ENCODE measurements at places on chromosomes 7 and 10.

GRCh38 chr7:139284252-139284896 lies 53.3 kb downstream of the UBN2 start:
- DNase-seq, result no peak

GRCh38 chr10:133388236-133388972 lies 5.6 kb upstream of the MTG1 start:
- no peak for DNase-seq

- no peak for DNase-seq
Measured at GRCh38 chr10:106938513-106938912, 226.0 kb downstream of the SORCS1 start.

DNA sequence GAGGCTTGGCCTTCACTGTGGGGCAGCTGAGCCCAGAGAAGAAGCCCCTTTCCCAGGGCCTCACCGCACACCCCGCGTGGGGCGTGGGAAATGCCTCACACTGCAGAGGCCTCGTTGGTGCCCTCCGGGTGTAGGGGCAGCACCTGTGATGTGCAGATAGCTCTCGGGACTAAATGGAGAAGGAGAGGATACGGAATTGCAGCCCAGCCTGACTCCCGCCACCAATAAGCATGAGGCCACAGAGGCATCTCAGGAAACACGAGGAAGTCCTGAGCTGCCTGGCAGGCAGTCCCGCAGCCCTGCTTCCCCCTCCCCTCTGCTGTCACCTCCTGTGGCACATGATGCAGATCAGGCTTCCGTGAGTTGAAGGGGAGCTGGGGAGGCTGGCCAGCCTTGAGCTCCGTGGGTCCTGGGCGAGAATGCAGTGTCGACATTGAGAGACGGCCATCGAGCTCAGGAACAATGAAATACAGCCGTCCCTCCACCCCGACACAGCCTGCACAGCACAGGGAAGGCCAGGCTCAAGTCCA lies 59.6 kb upstream of the PPP2R2D start:
- DNase-seq, result no peak

- DNase-seq, result no peak
Measured at GRCh38 chr10:43596546-43596945, 9.7 kb upstream of the ZNF485 start.

GRCh38 chr10:36089790-36090440 lies 447.8 kb upstream of the FZD8 start:
- no peak for DNase-seq

DNA sequence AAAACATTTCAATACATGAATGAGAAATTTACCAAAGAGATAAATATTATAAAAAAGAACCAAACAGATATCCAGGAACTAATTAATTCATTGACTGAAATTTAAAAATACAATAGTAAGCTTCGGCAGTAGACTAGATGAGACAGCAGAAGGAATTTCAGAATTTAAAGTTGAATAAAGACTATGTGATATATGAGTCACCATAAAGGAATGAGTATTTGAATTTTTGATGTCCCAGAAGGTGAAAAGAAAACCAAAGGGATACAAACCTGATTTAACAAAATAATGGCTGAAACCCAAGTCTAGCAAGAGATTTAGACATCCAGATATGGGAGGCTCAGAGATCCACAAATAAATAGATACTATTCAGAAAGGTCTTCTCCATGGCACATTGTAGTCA lies 623.9 kb upstream of the FOXK1 start:
- DNase-seq, result no peak

DNA sequence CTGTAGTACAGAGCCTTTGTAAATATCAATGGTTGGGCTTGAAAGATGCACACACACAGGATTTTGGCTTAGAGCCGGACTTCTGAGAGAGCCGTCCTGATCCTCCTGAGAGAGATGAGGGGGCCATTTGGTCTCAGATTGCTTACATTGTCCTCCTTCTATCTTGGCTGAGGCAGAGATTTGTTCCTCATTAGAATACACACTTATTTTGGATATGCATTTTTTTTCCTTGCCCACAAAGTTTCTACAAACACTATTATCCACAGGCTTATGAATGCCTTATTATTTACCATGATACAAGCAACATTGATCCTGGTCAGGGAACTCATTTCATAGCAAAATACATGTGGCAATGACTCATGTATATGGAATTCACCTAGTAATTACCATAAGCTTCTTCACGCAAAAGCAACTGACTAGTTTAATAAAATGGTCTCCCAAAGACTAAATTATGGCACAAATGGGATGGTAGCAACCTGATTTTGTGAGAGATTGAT lies 175.3 kb downstream of the MDFIC start:
- no peak for DNase-seq

- DNase-seq, result no peak
Measured at GRCh38 chr7:28920424-28920823, 37.7 kb downstream of the TRIL start.

DNA sequence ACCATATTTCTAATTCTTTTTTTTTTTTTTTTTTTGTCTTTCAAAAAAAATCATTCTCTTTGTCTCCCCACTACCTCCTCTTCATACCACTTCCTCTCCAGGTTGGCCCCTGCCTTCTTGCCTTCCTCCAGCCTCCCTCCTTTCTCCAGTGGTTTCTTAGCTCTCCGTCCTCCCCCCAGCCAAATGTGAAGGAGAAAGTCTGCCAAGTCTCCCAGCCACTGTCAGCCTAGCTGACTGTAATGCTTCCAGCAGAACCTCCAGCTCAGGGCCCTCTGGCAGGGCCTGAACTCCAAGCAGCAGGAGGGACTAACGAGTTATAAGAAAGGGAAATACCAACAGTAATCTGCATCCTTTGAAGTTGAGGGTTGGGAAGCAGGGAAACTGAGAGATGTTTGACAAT lies 35.5 kb upstream of the BICC1 start:
- DNase-seq, result no peak

DNA sequence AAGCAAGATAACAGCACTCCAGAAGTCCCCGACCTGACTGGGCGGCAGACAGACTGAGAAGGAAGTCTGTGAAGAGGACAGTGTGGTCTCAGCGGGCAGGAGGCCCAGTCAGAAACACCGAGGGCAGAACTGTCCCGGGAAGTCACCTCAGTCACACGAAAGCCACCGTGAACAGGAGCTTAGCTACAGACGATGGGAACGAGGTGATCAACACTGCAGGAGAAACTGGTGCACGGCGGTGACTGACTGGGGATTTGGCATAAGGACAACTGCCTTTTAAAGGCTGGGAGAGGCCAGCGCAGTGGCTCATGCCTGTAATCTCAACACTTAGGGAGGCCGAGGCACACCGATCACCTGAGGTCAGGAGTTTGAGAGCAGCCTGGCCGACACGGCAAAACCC lies 217.8 kb downstream of the PTPRN2 start:
- no peak for DNase-seq

DNA sequence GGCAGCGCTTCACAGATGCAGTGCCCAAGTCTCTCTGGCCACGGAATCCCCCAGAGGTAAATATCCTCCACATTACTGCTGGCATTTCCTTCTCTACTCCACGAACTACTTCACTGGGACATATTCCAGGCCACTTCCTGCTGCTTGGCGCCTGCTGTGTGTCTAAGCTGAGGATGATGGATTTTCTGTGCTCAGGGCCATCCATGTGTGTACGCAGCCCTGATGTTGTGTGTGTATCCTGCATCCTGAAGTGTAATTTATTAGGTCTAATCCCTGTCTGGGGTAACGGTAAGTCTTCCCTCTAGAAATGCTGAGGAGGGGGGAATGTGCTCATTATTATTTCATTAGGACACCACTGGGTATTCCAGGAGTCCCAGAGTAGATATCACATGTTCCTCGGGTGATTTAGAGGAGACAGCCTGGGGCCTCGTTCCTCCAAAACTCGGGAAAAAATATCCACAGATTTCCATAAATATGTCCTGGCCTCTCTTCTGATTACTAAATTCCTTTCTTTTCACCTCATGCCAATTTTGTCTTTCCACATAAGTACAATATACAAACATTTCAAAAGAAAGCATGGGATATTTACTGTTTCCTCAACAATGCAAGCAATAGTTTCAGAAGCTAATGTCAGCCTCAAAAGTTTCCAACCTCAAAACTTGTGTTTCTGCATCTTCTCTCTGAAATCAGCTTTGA lies 25.5 kb upstream of the HABP2 start:
- DNase-seq, result no peak

All from NCI-H1930 (cell line).